Lower lobe of right lung (tissue), 2 donors: ENCODE measurements at places on chromosomes 2 and 18.

- no peak overlapping the region for H3K4me3 ChIP-seq
- H3K4me1 ChIP-seq, result peaks cover 38% of the 10 kb centered on the region
- no peak overlapping the region for H3K27ac ChIP-seq
These were observed 4.8 kb downstream of the RAB17 start for GRCh38 chr2:237585590-237586221.

- no peak overlapping the region for H3K4me3 ChIP-seq
- peak overlapping the region; percentile 46 for H3K27ac ChIP-seq
- peaks cover 14% of the 10 kb centered on the region for H3K4me1 ChIP-seq
- no peaks in the 10 kb centered on the region for H3K36me3 ChIP-seq
These were observed 133.9 kb downstream of the ZNF532 start for GRCh38 chr18:58998401-58999203.

- H3K27me3 ChIP-seq, result no peaks in the 10 kb centered on the region
- DNase-seq, result no peak
- H3K27ac ChIP-seq, result no peak overlapping the region
- peaks cover 66% of the 10 kb centered on the region for H3K36me3 ChIP-seq
- H3K4me3 ChIP-seq, result no peak overlapping the region
- H3K4me1 ChIP-seq, result no peaks in the 10 kb centered on the region
These were observed 70.0 kb upstream of the SLC25A52 start for GRCh38 chr18:31830686-31831085.

DNA sequence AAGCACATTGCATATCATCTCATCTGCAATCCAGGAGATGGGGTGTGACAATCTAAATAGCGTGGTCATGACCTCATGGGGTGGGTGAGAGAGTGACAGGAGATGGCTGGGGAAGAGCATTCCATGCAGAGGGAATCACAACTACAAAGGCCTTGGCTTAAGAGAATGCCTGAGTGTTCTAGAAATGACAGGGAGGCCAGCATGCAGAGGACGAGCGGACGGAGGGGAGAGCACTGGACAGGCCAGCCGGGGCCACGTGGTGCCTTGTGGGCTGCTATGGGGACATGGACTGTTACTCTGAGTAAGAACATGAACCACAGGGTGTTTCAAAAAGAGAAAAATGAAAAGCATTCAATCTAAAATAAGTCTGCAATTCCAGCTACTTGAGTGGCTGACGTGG is 117.9 kb upstream of the ODC1 start:
- no peak for DNase-seq

- no peak overlapping the region for H3K27ac ChIP-seq
- no peak for DNase-seq
- H3K4me1 ChIP-seq, result no peaks in the 10 kb centered on the region
- H3K4me3 ChIP-seq, result no peak overlapping the region
- H3K36me3 ChIP-seq, result no peaks in the 10 kb centered on the region
These were observed 120.4 kb downstream of the PDE11A start for GRCh38 chr2:177952151-177952550.

- no peaks in the 10 kb centered on the region for H3K36me3 ChIP-seq
- no peak overlapping the region for H3K4me3 ChIP-seq
- no peaks in the 10 kb centered on the region for H3K27me3 ChIP-seq
- peaks cover 9% of the 10 kb centered on the region for H3K4me1 ChIP-seq
These were observed 50.6 kb downstream of the GLI2 start for GRCh38 chr2:120786038-120786960.
